Smooth muscle cell of bladder (primary cell): ENCODE measurements at places on chromosomes 2 and 18. TPM values are rescaled to one million over a fixed set of nuclear protein-coding genes. Genes with fewer than 3 reads are reported as not detected.

Gene FIGN
- 0.43 and 0.65 TPM in 2 replicates for total RNA-seq

Gene SNTG2
- not detected in 2 replicates for total RNA-seq

Gene SERPINB10
- not detected in 2 replicates for total RNA-seq

Gene MALL
- 2.6 and 11.3 TPM in 2 replicates for total RNA-seq

Gene SAG
- not detected in 2 replicates for total RNA-seq

Gene SGPP2
- not detected in 2 replicates for total RNA-seq

Gene SOWAHC
- total RNA-seq: 5.4 and 6.5 TPM in 2 replicates

Gene ACTR2
- 59.6 and 83.9 TPM in 2 replicates for total RNA-seq

Gene RGPD4
- under 0.01 TPM in 1 of 2 replicates, not detected in the other for total RNA-seq

Gene IL1R1
- total RNA-seq: 109 and 193 TPM in 2 replicates

Gene GPR39
- 0.28 TPM in 2 replicates for total RNA-seq

Gene MARCO
- not detected in 2 replicates for total RNA-seq

Gene PJVK
- 1.8 and 2.1 TPM in 2 replicates for total RNA-seq

Gene DYSF
- total RNA-seq: 0.14 and 0.65 TPM in 2 replicates
